Stimulated activated CD4-positive, alpha-beta T cell treated with anti-CD3 and anti-CD28 coated beads, Interleukin-12 subunit alpha, Interleukin-12 subunit beta, amount 100 ng/mL, for 24 hours (primary cell): ENCODE measurements at places on chromosomes 1 and 21.

GRCh38 chr1:2180297-2181245, 14.0 kb downstream of the FAAP20 start:
- no peak for DNase-seq

DNA sequence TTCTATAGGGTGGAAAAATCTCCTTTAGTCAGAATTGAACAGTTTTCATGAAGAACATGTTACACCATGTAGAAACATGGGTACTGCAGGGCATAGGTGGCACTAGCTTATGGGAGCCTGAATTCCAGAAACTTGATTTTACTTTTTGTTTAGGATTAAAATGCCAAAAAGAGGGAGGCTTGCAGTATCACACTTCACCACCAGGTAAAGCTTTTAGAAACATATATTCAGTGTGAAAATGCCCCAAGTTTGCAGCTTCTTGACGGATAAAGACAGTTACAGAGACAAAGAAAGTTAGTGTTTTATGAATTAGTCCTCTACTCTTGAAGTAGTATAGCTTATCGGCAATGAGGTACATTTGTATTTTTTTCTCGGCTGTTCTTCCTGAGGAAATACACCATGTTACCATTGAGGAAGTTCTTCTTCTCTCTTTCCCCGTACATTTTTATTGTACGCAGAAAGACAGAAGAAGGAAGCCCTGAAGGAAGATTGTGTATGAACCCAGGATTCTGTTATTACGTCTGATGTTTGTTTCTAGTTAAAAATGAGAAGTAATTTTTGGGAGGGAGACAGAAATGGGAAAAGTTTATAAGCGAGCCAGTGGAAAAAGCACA, 66.1 kb downstream of the PBX1 start:
- DNase-seq, result no peak

DNA sequence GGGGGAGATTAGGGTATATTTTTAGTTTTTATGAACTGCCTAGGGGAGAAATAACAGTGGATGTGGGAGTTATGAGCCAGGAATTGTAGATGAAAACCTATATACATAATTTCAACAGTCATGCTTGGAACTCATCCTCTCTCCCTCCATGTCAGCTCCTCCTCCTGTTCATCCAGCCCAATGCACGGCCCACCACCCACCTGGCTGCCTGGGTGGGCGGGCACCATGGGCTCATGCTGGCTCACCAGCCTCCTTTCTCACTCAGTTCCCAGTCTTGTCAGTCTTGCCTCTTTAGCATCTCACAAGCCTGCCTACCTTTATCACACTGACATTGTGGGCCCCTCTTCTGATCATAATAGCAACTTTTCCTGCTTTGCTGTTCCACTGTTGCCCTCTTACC, 336.0 kb downstream of the DISC1 start:
- no peak for DNase-seq

DNA sequence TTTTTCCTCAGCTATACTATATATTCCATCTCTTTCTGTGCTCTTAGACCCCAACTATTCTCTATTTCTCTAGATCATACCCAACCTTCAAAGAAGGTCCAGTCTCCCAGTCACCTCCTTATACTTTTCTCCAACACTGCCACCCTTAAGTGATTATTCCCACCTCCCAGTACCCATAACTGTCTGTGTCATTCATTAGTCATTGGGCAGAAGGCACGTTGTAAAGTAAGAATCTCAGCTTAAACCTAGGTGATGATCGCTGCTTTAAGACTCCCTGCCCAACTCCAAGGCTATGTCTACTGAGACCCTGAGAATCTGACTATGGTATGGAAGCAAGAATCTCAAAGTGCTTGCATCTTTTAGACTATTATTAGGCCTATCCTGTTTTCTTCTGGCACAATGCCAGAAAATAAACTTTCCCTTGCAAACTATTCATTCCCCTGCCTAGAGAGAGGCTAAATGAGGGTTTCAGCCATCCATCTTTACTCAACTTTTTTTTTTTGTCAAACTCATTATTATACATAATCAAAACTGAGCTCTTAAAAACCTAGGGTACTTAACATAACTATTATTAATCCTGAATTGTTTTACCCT, 174.3 kb upstream of the DPT start:
- DNase-seq, result no peak

GRCh38 chr1:197127246-197127912, 19.1 kb downstream of the ASPM start:
- no peak for DNase-seq

DNA sequence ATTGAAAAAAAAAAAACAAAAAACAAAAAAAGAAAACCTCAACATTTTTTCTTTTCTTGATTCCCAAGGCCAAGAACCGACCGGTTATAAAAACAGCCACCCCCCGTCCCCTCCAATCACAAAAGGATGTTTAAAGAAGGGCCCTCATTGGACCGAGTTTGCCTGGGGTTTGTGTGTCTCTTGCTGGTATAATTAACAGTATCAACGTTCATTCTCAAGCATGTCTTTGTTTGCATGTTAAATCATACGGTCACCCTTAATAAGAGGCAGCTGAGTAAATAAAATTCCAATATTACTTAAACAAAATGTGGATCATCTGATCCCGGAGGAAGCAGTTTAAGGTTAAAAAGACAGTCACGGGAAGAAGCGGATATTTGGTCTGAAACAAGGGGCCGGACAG, 201.1 kb downstream of the PRDM2 start:
- no peak for DNase-seq

DNA sequence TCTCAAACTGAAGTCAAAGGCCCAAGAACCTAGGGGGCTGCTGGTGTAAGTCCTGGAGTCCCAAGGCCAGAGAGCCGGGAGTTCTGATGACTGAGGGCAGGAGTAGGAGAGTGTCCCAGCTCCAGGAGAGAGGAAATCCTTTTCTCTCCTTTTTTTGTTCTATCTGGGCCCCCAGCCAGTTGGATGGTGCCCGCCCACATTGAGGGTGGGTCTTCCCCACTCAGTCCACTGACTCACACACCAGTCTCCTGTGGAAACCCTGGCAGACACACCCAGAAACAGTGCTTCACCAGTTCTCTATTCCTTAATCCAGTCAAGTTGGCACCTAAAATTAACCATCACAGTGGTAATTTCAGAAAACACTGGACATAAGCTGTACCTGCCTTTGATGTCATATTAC, 12.7 kb upstream of the WDR26 start:
- no peak for DNase-seq
